ENCODE measurements at places on chromosomes 2 and 18.
A peak's percentile ranks its signal among the peaks of the same experiment; 100 is the strongest.

DNA sequence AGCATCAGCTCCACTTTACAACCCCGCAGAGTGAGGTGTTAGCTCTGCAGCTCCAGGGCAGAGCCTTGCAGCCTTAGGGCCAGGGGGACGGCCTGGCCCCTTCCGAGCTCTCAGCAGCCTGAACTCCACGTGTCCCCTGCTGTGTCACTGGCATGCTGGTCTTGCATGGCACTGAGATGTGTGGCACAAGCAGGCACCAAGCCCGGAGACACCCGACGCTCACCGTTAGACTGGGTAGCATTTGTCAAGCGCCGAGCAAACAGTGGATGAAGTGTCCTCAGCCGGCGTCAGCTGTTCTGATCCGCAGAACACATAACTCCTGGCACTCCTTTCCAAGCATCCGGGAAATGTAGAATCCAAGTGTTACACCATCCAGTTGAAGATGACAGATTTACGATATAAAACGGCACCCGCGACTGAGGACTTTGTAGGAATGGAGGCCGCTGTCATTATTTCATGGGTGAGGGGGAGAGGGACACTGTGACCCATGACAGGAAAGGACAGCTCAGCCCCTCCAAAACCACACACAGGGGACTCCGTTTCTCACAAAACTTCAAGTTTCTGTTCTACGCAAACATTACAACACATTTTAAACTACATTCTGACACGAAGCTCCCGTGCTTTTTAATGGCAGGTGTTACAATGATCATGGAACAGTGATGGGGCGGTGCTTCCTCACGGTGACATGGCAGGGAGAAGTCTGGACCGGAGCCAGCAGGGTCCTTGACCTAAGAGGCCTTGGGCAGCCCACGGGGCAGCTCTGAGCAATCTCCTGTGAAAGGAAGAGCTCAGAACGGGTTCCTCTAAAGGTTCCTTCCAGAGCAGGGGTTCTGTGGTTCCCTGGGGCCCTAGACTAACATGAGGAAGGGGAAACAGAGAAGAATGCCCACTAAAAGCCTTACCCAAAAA, 89.4 kb downstream of the HDAC4 start:
- peak; percentile 5 for DNase-seq

DNA sequence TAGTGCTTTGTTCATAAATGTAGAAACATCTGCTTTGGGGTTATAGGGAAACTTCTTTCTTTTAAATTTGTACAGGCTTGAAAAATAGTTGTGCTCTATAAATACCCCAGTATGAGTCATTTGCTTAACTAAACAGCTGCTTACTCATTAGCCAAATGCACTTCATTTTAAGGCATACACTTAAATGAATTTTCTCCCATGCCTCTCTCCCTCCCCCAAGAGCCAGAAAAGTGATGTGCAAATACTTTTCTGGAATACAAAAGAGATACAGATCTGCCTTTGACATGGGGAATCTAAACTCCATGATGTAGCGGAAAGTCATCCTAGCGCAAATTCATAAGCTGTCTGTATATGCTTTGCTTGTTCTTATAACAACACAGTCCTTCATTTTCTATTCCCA, 469.4 kb downstream of the DLGAP1 start:
- DNase-seq, result no peak

- no peak for DNase-seq
Observed at GRCh38 chr18:57131782-57132181, 15.1 kb upstream of the BOD1L2 start.

- no peak for DNase-seq
Observed at GRCh38 chr18:46867367-46868143, 49.8 kb downstream of the PIAS2 start.

DNA sequence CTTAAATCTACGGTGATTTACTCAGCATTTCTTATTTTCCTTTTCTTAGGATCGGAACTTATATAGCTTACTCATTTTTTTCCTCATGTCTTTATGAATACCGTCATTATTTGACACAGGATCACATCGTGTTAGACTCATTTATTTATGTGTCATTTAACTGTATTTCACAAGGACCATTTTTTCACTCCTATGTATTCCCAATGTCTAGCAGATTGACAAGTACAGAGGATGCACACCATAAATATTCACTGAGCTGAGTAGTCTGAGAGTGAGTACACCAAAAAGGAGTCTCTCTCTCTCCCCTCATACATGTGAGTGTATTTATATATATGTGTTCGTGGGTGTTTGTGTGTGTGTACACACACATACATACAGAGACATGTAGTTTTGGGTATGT, 573.5 kb downstream of the RNF144A start:
- no peak for DNase-seq

DNA sequence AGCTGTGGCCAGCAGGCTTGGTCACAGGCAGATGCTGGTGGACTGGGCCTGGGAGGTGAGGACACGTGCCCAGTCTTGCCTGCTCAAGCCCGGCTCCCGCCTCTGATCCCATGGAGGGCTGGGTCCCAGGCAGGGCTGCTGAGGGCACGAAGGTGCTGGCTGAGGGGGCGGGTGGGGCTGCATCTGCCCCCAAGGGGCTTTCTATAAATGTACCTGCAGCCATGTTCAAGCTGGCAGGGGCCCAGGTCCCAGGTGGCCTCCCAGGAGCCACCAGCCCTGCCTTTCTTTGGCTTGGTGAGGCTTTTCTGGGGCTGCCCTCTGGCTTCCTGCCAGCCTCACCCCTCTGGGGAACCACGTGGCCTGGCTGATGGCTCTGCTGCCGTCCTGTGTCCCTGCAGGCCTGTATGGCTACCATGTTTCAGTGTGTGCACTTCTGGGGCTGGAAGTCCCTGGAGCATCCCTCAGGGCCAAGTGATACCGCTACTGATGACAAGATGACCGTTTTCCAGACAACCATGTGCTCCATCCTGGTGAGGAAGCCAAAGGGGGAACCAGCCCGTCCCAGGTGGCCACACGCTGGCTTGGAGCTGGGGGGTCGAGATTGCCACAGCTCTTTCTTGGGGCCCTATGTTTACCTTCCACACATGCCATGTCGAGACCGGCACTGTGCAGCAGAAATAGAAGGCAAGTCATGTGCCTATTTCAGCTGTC, 23.2 kb downstream of the HJURP start:
- no peak for DNase-seq

- DNase-seq, result no peak
Observed at GRCh38 chr2:232405943-232406510, 617 bp upstream of the ALPG start.

GRCh38 chr2:30164131-30164925, 17.5 kb downstream of the YPEL5 start:
- DNase-seq, result no peak

- DNase-seq, result peak; percentile 30
Observed at GRCh38 chr2:75200140-75201096, 1.1 kb upstream of the TACR1 start.

GRCh38 chr2:107589079-107589491, 237.6 kb upstream of the RGPD4 start:
- DNase-seq, result no peak

GRCh38 chr2:60565472-60565871, 12.0 kb upstream of the BCL11A start:
- DNase-seq, result no peak

- no peak for DNase-seq
Observed at GRCh38 chr18:71827301-71827700, 716.8 kb downstream of the CBLN2 start.

DNA sequence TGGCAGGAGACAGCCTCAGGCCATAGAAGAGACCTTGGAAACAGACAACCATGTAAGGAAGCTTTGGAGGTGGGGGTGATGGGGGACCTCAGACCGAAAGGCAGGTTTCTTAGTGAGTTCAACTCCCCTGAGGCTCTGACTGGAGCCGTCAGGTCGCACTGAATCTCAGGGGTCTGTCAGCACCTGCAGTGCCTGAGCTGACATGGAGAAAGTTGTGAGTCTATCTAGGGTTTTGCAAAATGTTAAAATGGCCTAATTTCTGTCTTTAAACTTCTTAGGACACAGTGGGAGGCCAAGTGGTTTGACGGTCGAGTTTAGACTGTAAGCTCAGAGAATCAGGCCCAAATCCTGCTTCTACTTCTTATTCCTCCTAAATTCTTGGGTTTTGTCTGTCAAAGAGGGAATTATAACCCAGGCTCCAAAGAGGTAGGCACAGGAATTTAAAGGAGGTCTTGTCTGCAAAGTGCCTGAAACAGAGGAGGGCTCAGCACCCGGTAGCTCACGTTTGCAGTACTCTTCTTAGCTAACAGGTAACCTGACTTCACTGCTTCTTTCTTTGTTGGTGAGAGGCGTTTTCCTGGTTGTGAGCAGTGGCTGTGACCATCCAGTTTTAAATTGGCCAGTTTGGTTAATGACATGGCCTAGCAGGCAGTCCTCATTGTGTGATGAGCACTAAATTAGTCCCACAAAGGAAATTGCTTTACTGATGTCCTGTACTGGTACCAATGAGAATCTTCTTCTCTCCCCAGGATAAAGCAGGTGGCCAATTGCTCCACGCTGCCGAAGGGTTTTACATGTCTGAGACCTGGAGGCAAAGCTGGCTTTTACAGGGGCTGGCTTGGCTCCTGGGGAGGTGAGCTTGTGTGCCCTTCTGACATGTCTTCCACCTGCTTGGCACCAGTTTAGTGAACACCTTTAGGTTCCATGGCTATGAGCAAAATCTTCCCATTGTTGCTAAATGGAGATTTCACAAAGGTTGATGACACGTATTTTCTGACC, 95.7 kb downstream of the MYCN start:
- no peak for DNase-seq

DNA sequence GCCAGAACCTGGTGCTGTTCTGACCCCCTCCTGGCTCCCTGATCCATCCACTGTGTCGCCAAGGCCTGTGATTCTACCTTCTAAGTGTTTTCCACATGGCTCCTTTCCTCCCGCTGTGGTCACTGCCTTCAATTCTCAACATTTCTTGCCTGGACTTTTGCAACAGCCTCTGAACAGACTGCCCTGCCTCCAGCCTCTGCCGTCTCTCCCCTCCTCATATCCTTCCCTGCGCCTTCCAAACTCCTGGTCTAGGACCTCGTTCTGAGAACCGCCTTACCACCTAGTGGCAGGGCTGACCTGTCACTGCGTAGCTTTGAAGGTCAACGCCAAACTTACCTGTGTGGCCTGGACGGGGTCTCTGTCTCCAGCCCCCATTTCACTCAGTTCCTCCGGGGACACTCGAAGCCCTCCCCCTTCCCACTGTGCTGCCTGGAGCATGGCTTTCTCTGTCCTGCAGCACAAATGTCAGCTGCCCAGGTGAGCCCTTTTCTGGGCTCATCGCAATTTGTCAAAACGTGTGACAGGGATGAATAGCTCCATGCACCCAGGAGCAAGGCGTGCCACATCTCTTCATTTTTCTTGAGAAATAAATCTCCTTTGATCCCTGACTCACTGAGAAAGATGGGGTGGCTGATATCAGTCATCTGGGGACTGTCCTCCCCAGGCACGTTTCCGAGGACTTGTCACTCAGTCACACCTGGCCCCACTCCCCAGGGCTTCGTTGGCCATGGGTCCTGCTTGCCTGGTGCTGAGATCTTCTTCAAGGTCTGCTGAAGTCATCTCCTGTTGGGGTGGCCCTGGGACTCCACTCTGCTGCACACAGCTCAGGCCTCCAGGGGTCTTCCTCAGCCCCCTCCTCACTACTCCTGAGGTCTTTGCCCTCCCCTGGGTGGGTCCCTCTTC, 46.7 kb downstream of the LDLRAD4 start:
- peak; percentile 85 for DNase-seq

GRCh38 chr2:27795868-27796277, 24.4 kb downstream of the MRPL33 start:
- no peak for DNase-seq

DNA sequence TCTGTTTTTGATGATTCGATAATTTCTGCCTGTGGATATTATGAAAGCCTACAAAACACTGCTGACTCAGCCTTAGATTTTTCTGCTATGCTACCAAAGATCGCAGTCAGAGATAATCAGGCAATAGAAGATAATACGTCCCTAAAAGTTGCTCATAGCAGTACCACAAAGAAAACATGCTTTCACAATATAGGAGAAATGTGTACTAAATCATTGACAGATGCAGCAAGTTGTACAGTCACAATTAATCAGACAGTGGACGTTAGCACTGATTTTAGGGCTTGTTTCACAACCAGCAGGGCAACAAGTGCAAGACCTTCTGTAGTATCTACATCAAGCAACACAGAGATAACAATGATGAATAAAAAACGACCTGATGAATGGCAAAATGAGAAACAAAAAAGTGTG, 19.5 kb downstream of the RBM44 start:
- DNase-seq, result no peak

- DNase-seq, result no peak
Observed at GRCh38 chr2:217636991-217637561, 365.7 kb downstream of the TNS1 start.

GRCh38 chr2:194346193-194346592, 1310.8 kb upstream of the SLC39A10 start:
- no peak for DNase-seq

DNA sequence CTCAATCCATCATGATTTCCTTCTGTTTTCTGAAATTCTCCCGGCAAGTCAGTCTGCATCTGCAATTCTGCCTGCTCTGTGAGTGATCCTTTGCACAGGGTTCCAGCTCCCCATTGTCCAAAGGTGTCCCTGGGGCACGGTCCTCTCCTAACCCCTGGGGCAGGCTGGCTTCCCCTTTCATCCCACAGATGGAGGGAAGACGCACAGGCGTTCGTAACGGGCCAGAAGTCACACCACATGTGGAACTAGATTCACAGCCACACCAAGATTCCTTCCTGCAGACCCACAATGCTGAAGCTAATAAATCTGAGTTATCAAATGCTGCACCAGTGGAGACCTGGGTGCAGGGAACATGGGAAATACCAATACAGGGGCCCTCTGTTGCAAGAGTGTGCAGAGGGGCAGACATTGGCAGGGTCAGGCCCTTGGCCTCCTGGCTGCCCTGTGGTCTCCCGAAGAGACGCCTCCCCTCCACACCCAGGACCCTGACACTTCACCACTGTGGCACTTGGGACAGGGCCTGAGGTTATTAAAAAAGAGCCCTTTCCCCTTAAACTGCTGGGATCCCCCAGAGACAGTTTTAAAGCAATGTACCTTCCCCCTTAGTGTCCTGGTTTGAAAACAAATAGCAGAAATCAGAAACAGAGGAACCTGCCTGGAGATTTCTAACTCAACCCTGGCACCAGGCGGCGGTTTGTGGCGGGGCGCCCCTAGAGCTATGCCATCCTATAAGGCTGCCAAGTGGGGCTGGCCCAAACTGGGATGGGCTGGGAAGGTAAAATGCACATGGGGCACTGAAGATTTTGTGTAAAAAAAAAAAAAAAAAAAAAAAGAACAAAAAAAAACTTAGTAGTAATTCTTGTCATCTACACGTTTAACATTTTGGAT, 15.4 kb downstream of the ZNF516 start:
- no peak for DNase-seq
